Uterus (tissue), 4 donors: ENCODE measurements at places on chromosomes 3 and 15.

DNA sequence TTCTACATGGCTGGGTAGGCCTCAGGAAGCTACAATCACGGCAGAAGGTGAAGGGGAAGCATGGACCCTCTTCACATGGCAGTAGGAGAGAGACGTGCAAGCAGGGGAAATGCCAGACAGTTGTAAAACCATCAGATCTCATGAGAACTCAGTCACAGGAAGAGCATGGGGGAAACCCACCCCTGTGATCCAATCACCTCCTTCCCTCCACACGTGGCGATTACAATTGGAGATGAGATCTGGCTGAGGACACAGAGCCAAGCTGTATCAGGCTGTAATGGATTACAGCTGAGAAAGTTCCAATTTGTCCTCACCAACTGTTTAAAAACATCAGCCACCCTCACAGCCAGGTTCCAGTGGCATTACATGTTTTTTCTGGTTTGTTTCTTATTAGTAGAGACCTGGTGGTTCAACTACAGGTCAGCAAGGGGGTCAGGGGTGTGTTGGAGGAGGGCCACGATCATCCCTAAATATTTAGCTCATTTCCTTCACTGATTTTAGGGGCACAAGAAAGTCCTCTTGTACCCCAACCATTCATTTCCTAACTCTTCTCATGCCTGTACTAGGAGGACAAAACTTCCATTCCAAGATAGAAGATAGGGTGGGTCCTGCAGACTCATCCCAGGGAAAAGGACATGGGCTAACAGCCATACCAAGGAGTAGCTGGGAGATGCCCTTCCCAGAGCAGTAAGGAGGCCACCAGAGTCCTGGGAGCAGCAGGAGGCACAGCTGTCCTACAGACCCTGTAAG, 54.4 kb downstream of the ANXA2 start:
- DNase-seq: no peak

- no peak for DNase-seq
Observed at GRCh38 chr3:46208167-46208704, at the start of gene CCR1. TSS of gene CCR1 (minus strand) at chr3:46208313. CDS start at chr3:46204313, 4,000 bp downstream.

DNA sequence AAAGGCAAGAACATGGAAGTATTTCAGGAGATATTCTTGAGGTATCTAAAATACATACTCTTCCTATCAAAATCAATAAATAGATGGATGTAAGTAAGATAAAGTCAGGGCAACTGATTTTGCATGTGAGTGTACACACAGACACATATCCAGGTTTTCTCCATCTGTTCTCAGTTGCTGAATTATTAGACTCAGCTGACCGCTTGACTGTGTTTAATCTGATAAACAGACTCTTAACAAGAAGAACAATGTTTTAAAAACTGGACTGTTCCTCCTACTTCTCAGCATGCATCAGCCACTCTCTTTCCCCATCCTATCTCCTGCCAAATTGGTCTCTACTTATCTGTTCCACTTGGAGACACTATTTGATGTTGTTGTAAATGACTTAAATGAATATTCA, 73.5 kb downstream of the GOLGA8G start:
- no peak for DNase-seq

DNA sequence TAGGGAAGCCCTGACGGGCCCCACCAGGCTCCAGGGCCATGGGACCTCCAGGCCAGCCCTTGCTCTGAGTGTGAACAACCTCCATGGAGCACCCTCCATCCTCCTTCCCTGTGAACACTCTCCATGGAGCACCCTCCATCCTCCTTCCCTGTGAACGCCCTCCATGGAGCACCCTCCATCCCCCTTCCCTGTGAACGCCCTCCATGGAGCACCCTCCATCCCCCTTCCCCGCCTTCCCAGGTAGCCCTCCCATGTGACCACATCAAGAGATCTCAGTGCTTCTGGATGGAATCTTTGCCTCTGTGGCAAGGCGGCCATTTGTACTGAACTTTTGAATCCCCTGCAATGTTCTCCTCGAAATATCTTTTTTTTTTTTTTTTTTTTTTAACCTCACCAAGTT, 66.5 kb downstream of the CHSY1 start:
- DNase-seq: no peak

GRCh38 chr3:171284308-171285075, 175.7 kb downstream of the TNIK start:
- peak; percentile 87 for DNase-seq

- no peak for DNase-seq
Observed at GRCh38 chr15:47924381-47924780, 196.4 kb upstream of the SLC24A5 start.

DNA sequence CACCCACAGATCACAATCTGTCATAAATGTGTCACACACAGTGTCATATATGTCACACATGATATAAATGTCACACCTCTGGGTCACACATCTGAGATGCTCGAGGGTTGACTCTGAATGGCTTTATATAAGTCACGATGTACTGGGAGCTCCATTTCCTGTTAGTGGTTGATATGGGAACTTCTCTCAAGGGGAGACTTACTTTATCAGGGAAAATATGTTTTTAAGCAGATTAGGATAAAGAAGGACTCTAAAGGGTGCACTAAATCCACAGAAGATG, 83.9 kb upstream of the MEF2A start:
- no peak for DNase-seq

- DNase-seq: no peak
Observed at GRCh38 chr3:187792521-187792920, 47.3 kb upstream of the BCL6 start.

GRCh38 chr3:129594409-129594808, 12.1 kb downstream of the PLXND1 start:
- DNase-seq: no peak

- DNase-seq: no peak
Observed at GRCh38 chr3:195060531-195061291, 210.2 kb downstream of the XXYLT1 start.

DNA sequence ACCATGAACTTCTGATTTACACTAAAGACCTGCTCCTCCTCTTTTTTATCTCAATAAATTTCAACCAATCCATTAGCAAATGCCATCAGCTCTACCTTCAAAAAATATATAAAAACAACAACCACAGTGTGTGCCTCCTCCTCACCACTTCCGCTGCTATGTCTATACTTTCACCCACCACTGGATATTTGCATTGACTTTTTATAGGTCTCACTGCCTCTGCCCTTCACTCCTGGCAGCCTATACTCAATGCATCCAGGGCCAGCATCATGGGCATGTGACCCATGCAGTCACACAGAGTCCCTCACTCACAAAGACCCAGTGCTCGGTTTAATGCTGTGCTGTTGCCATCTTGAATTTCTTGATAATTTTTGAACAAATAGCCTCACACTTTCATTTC, 53.5 kb upstream of the CCDC54 start:
- no peak for DNase-seq

DNA sequence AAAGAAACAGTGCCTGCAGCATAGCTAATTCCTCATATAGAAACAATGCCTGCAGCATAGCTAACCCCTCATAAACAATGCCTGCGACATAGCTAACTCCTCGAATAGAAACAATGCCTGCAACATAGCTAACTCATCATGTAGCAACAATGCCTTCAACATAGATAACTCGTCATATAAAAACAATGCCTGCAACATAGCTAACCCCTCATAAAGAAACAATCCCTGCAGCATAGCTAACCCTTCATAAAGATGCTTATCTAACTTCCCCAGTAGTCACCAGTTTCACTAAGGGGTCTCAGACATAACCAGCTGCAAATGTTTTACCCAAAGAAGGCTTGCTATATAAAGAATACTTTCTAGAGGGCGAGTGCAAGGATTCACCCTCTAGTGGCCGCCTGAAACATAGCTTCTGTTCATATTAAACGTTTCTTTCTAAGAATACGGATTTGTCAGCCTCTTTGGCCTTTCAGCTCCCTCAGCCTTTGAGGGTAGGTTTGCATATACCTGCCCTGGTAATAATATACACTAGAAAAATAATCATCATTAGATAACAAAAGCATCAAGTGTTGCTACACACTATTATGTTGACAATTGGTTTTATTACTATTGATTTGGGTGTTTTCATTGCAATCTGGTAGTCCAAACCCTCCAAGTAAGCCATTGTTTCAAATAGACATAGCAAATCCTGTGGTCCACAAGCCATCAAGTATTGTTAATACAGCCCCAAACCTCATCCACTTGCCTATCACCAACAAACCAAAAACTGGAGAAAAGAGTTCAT, 44.4 kb upstream of the FAN1 start:
- no peak for DNase-seq

GRCh38 chr15:89888214-89888804, 5.5 kb downstream of the AP3S2 start:
- DNase-seq: no peak

- DNase-seq: no peak
Observed at GRCh38 chr15:27342991-27343390, 372.0 kb downstream of the GABRG3 start.

GRCh38 chr15:53831907-53832770, 72.7 kb upstream of the WDR72 start:
- DNase-seq: no peak

GRCh38 chr3:126476166-126477060, 722 bp upstream of the ZXDC start:
- DNase-seq: peak; percentile 76

DNA sequence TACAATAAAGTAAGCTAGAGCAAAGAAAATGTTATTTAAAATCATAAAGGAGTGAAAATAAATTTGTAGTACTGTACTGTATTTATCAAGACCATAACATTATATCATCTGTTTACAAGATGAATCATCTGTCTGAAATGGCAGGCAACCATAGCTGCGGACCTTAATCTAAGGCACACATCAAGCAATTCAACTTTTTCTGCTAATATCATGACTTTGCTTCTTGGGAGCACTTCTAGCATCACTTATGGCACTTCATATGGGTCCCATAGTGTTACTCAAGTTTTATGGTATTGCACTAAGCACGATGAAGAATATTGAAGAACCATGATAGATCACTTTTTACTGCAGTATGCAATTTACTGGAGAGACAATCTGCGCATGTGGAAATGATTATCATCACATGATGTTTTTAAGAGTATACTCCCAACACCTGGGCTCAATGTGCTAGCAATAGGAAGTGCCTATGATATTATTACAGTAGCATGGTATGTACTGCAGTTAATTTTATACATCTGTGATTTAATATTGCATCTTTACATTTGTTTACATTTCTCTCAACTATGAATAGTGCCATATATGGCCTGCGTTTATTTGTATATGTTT, 137.7 kb upstream of the NECTIN3 start:
- DNase-seq: no peak

DNA sequence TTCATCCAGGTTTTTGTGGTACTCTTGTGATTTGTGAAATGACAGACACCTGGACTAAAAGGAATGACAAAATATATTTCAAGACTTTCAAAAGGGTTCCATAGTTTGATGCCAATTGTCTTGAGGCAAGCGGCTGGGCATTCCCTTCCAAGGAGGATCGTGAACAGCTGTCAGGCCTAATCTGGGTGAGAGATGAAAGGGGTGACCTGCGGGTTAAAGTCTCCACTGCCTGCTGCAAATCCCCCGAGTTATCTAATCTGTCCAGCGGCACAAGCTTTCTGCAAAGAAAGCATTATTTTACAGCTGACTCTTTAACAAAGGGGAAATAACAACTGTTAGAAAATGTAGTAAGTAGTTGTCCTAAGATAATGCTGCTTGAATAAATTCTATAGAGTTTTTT, 128.7 kb upstream of the MB21D2 start:
- no peak for DNase-seq

DNA sequence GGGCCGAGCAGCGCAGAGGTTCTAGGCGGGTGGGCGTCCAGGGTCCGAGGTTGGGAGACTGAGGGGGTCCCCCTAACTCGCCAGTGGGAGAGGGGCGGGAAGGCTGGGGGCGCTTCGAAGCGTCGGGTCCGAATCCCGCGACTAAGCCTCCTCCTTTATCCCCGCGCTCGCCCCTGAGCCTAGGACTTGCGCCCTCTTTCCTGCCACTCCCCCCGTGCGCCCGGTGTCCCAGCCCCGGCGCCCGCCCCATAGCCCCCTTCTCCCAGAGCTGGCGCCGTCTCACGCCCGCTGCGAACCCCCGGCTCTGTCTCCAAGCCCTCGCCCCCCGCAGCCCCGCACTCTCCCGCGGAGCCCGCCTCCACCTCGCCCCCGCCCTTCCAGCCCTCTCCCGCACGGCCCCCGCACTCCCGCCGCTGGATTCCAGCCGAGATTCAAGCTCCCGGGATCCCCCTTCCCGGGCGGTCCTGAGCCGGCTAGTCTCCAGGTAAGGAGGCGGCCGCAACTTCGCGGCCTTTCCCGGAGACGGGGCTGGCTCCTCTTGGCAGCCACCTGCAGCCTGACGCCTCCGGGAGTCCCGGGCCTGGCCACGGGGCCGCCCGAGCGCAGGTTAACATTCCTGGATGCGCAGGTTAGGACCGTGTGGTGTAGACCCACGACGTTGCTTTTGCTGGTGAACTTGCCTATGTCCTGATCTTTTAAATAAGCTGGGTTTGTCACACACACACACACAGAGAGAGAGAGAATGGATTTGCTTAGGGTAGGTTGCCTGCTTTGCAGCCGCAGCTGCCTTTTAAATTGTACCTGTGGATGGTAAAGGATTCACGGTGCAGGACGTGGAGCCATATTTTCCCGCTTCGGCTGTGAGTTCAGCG, 563 bp downstream of the PXYLP1 start:
- peak; percentile 47 for DNase-seq
